Neural cell (in vitro differentiated cells): ENCODE measurements at places on chromosomes 3 and 15. TPM values are rescaled to one million over a fixed set of nuclear protein-coding genes. Genes with fewer than 3 reads are reported as not detected.

ACTRT3 gene
- polyA plus RNA-seq = not detected in 2 replicates

DCBLD2 gene
- polyA plus RNA-seq = 61.7 and 69.0 TPM in 2 replicates

ASTE1 gene
- 2.0 TPM in 2 replicates for polyA plus RNA-seq

MESP2 gene
- polyA plus RNA-seq = not detected in 2 replicates

CCR8 gene
- not detected in 2 replicates for polyA plus RNA-seq

MYH15 gene
- 0.71 and 0.82 TPM in 2 replicates for polyA plus RNA-seq

GRK7 gene
- 0.16 TPM in 1 of 2 replicates, not detected in the other for polyA plus RNA-seq

KBTBD12 gene
- polyA plus RNA-seq = not detected in 2 replicates

COL8A1 gene
- polyA plus RNA-seq = 0.04 and 0.92 TPM in 2 replicates

MEGF11 gene
- polyA plus RNA-seq = 0.18 and 0.64 TPM in 2 replicates

GHSR gene
- not detected in 2 replicates for polyA plus RNA-seq

IGF2BP2 gene
- polyA plus RNA-seq = 46.6 and 57.8 TPM in 2 replicates

ISL2 gene
- polyA plus RNA-seq = not detected in 2 replicates

NCEH1 gene
- polyA plus RNA-seq = 2.1 TPM in 1 of 2 replicates, not detected in the other

NR2E3 gene
- not detected in 2 replicates for polyA plus RNA-seq

DET1 gene
- 12.9 and 16.7 TPM in 2 replicates for polyA plus RNA-seq

DAPK2 gene
- 0.18 and 0.78 TPM in 2 replicates for polyA plus RNA-seq

MOBP gene
- polyA plus RNA-seq = not detected in 2 replicates

CYP1A1 gene
- 0.09 and 0.36 TPM in 2 replicates for polyA plus RNA-seq

CX3CR1 gene
- not detected in 2 replicates for polyA plus RNA-seq

MORC1 gene
- not detected in 2 replicates for polyA plus RNA-seq

IQCF5 gene
- polyA plus RNA-seq = not detected in 2 replicates

IL16 gene
- not detected in 2 replicates for polyA plus RNA-seq

DUOXA2 gene
- polyA plus RNA-seq = not detected in 2 replicates

DLL4 gene
- 2.2 and 2.3 TPM in 2 replicates for polyA plus RNA-seq

CLEC3B gene
- 2.6 and 4.9 TPM in 2 replicates for polyA plus RNA-seq

RTP3 gene
- not detected in 2 replicates for polyA plus RNA-seq

TMEM212 gene
- polyA plus RNA-seq = not detected in 2 replicates

ALG1L2 gene
- polyA plus RNA-seq = not detected in 2 replicates

COL6A6 gene
- not detected in 2 replicates for polyA plus RNA-seq

CHRNA7 gene
- polyA plus RNA-seq = 3.1 and 5.0 TPM in 2 replicates
